RCC 7860 (cell line): ENCODE measurements at places on chromosomes 4 and X.

GRCh38 chr4:1154523-1155182 lies 17.7 kb downstream of the SPON2 start:
- no peak for DNase-seq

- DNase-seq: peak; percentile 23
Observed at GRCh38 chr4:149370785-149371420, 444.7 kb downstream of the IQCM start.

- DNase-seq: no peak
Observed at GRCh38 chr4:7893539-7893938, 46.1 kb downstream of the AFAP1 start.

DNA sequence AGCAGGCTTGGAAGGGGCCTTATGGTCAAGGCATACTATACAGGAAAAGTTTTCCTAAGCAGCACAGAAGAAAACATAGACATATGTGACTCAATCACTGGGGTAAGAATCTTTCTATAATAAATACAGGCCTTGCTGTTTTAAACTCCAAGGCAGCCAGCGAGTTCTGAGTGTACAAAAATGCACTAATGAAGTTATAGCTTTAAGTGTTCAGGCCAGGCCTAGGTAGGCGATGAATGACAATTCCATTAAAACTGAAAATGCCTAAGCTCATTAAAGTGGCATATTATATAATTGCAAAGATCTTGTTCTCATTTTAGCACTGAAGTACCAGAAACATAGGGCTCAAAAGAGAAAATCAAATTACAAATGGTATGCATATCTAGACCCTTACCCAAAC lies 716.4 kb upstream of the HS3ST1 start:
- no peak for DNase-seq

GRCh38 chr4:128287871-128288688 lies 467 bp upstream of the PGRMC2 start:
- peak; percentile 95 for DNase-seq

DNA sequence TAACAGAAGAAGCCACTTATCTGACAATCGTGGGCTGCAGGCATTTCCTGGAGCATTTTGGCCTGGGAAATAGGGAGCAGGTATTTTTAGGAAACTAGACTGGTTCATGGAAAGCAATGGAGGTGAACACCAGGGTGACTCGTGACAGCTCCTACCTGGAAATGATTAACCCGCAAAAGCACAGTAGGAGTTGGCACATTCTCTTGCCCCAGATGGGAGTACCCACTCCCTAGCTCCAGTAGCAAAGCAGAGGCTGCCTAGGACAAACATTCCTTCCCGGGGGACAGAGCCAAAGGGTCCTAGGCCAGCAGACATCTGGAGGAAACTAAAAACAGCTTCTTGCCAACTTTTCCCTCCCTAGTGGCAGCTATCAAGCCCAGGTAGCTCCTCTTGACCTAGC lies 29.0 kb downstream of the RTL5 start:
- DNase-seq: no peak

DNA sequence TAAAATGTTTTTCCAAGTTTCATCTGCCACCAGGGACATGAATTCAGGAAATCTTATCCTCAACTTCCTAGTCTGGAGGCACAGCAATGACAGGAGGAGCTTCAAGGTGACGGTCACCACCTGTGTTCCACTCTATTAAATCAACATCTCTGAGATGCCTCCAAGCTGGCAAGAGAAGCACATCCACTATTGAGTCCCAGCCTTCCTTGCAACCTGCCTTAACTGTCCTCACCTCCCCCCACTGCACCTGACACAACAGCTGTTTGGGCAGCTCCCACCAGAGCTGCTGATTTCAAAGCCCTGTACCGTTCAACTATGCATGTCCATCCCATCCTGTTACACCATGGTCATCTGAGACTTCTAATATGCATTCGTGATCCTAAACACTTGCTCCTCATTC lies 123.4 kb downstream of the COL25A1 start:
- DNase-seq: no peak

- DNase-seq: peak; percentile 73
Observed at GRCh38 chr4:137678796-137679195, 146.5 kb upstream of the PCDH18 start.

- DNase-seq: no peak
Observed at GRCh38 chr4:38122060-38122459, 161.9 kb downstream of the PTTG2 start.

- DNase-seq: no peak
Observed at GRCh38 chrX:9311421-9312160, 153.3 kb upstream of the TBL1X start.

GRCh38 chr4:79325864-79326328 lies at the start of gene NAA11:
NAA11 (minus strand) TSS chr4:79326061; CDS start chr4:79325877, 184 bp downstream.
- no peak for DNase-seq

GRCh38 chr4:33566649-33567048 lies 2677.7 kb downstream of the ARAP2 start:
- no peak for DNase-seq

GRCh38 chr4:56127716-56128115 lies 179.0 kb downstream of the CEP135 start:
- no peak for DNase-seq

- peak; percentile 36 for DNase-seq
Observed at GRCh38 chr4:89316931-89317366, 9.3 kb upstream of the GPRIN3 start.

- DNase-seq: no peak
Observed at GRCh38 chrX:73977542-73978169, 326.3 kb upstream of the ZCCHC13 start.

DNA sequence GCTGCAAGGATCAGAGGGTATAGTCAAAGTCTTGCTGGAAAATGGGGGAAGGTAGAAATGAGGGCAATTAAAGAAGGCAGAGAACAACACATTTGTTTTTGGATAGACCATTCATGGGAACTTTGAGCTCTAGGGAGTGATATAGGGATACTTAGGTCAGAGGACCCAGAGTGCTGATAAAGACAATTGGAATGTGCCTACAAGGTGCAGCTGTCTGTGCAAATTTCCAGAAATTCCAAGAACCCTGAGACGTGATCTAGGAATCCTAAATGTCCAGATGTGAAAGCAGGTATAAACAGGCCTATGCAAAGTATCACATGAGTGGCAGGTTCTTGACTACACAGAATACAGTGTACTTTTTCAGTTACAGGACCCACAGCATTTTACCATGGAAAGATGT lies 24.2 kb downstream of the FNIP2 start:
- no peak for DNase-seq

GRCh38 chrX:111736571-111736970 lies 55.6 kb downstream of the ALG13 start:
- DNase-seq: no peak

DNA sequence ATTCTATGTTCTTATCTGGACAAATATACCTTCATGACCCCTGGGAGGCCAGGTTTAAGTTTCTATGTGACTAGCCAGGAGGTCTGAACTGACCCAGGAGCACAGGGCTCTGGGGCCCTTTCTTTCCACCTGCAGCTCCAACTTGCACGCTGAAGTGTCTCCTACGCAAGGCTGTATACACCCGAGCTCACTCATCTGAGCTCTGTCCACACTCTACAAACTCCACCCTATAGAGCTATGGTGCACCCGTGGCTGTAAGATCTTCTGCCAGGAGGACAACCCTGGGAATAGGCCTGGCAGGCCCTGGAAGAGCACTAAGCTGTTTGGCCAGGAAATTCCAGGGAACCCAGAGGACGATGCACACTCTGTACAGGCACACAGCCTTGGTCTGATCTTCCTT lies 60.6 kb upstream of the ATOH1 start:
- no peak for DNase-seq

GRCh38 chr4:24963277-24963676 lies 50.4 kb upstream of the CCDC149 start:
- no peak for DNase-seq

- DNase-seq: no peak
Observed at GRCh38 chr4:33850371-33850902, 2393.9 kb downstream of the ARAP2 start.

DNA sequence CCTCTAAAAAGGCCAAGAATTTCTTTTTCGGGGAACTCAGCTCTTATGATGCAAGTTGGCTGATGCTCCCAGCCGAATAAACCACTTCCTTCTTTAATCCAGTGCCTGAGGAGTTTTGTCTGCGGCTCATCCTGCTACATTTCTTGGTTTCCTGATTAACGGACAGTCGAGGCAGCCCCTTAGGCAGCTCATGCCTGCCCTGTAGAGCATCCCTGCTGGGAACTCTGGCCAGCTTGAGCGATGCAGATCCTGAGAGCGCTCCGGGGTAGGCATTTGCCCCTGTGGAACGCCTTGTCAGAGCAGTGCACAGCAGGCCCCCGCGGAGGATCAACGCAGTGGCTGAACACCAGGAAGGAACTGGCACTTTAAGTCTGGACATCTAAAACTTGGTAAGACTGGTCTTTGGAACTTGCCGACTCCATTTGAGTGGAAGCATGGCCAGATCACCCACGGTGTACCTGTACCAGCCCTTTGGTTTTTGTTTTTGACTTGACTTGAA lies 3.1 kb downstream of the CT45A10 start:
- DNase-seq: no peak

DNA sequence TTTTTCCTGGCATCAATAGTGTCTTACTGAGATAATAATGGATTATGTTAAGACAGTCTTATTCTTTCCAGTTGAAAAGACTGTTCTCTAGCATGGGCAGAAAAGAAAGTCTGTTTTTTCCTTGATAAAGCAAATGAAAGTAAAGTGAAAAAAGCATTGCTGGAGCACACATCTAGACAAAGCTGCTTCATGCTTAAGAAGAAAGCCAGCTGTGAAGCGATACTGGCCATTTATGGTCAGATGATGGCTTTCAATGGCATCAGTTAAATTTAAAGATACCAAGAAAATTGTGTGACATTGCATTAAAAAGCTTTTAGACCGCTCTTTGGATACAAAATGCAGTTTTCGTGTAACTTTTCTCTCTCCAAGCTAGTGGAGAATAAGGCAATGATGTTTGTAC lies 242.1 kb upstream of the TRAM1L1 start:
- DNase-seq: no peak

DNA sequence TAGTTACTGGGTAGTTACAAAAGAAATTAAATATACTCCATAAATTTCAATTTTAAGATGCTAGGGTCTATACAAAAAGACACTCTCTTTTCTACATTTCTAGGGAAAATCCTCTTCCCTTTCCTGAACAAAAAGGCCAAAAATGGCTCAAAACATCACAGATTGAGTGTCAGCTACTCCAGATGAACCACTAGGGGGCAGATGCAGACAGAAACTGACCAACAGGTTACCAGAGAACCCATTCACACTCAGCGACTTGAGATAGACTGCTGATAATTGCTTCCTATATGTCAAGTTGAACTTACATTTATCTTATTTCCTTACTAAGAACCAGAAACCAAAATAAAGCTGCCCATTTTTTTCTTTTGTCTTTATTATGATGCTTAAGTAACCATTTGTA lies 83.4 kb upstream of the MID1IP1 start:
- DNase-seq: no peak

DNA sequence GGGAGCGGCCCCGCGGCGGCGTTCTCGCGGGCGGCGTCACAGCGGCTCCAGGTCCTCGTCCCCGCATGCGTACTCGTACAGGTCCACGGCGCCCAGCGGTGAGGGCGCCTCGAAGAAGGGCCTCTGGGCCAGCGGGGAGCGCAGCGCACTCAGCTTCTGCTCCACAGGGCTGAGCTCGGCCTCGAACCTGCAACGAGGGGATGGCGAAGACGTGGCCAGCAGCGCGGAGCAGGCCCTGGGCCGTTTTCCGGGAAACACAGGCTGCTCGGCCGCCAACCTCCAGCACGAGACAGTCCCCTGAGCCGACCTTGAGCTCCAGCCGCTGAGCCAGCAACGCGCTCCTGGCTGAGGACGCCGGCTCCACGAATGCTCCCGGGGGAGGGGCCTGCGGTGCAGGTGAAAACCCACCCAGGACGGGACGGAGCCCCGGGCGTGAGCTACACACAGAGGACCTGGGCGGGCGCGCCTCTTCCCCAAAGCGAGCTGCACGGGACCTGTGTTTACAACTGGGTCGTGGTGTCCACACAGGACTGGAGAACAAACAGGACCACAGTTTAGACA lies 15.8 kb upstream of the GTPBP6 start:
- DNase-seq: no peak

- DNase-seq: peak; percentile 21
Observed at GRCh38 chrX:23782455-23782854, 518 bp upstream of the SAT1 start.

GRCh38 chr4:85682391-85682790 lies 207.4 kb downstream of the ARHGAP24 start:
- DNase-seq: no peak

GRCh38 chrX:120302434-120302833 lies 8.8 kb downstream of the TMEM255A start:
- no peak for DNase-seq

DNA sequence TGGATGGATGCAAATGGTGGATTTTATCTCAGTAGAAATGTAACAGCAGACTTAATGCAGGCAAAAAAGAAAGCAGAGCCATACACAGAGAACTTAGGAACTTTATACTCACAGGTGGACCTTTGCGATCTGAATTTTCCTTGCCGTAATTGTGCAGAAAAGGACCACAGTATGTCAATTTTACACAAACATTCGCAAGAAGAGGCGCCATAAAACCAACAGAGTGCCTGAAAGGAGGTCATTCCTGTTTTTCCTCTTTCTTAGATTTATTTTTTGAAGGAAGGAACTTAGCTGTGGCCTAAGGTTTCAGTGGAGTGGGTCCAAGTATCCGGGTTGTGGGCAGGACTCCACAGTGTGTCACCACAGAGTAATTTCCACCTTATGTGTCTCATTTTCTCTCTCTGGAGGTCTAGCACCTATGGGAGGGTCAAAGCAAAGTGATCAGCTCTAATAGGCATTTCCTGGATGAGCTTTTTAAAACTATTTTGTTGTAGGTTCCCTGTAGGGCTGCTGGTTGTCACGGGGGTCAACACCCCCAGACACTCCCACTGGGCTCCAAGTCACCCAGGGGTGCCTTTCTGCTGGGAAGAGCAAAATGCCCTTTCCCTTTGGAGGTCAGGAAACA lies 24.7 kb upstream of the PBDC1 start:
- peak; percentile 37 for DNase-seq

DNA sequence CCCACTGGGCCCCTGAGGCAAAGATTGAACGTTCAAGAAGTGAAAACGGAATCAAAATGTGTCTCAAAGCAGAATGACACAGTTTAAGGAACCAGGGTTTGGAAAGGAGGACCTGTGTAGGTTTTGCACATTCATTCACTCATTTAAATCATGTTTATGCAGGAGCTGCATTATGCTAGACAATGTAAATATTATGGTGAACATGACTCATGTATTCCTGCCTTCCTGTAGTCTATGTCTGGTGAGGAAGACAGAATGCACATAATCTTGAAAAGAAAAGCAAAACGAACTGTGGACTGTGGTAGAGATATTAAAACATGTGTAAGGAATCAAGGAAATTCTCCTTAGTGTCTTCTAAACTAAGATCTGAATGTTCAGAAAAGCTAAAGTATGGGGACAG lies 311.8 kb upstream of the SMIM31 start:
- no peak for DNase-seq
